ENCODE measurements at places on chromosomes 3 and 15. TPM values are rescaled to one million over a fixed set of nuclear protein-coding genes. Genes with fewer than 3 reads are reported as not detected.

Gene OXTR
- 310 TPM for total RNA-seq

DNA sequence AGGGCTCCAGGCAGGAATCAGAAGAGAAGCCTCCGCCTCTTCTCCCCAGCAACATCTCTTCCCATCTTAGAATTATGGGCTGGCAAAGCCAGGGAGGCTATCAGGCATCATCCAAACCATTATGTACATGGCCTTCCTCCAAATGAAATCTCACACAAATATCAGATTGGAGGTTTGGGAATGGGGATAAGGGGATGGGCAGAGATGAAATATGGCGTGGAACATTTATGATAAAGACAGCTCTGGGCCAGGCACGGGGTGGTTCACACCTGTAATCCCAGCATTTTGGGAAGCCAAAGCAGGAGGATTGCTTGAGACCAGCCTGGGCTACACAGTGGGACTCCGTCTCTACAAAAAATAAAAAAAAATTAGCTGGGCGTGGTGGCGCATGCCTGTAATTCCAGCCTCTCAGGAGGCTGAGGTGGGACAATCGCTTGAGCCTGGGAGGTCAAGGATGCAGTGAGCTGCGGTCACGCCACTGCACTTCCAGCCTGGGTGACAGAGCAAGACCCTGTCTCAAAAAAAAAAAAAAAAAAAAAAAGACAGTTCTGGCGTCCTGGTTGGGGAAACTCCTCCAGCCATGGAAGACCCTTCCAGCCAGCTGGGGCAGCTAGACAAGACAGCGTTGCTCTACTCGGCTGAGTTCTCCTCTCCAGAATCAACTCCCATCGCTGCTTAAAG is 36.6 kb downstream of the CPN2 start:
- no peak for DNase-seq

DNA sequence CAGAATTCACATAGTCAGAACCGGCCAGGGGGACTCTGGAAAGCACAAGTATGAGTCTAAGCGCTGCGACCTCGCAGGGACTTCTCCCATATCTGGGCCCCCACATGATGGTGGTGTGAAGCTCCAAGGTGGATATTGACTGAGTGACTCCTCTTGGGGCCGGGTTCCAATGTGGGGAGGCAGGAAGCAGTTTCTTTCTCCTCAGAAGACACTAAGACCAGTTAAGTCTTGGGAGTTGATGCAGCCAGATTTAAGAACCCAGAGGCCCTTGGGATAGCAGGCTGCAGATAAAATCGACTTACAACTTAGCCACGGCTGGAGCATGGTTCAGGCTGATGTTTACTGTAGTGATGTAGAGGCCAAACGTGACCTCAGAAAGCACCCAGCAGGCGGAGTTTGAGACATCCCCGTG is 55.4 kb upstream of the KLF13 start:
- peak; percentile 20 for DNase-seq

DNA sequence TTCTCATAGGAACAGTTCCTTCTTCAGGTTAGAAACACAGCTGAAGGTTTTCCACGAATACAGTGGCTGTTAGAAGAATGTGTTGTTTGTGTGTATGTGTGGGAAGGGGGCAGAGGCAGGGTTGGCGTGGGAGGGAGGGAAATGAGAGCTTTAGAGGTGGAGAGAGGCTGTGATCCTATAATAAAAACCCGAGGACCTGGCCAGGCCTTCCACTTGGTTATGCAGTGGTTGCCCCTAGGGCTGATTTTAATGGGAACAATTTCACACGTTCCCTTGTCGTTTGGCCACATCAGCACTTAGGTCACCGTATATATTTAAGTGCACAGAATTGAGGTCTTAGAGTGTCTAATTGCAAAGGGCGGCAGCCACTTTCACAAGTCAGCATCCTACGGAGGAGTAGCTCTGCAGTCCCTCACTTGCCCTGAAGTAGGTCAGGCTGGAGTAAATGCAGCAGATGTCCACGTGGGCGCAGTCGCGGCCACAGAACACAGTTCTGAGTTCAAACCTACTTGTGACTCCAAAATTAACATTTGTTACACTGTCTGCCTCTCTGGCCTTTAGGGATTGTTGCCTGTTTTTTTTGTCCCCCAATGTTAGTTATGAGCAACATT is 85.6 kb downstream of the PDCD6IP start:
- DNase-seq = peak; percentile 40

GRCh38 chr15:35768949-35769348 is 223.0 kb upstream of the DPH6 start:
- DNase-seq = no peak

GRCh38 chr15:100263721-100264455 is 77.9 kb downstream of the ADAMTS17 start:
- no peak for DNase-seq

DNA sequence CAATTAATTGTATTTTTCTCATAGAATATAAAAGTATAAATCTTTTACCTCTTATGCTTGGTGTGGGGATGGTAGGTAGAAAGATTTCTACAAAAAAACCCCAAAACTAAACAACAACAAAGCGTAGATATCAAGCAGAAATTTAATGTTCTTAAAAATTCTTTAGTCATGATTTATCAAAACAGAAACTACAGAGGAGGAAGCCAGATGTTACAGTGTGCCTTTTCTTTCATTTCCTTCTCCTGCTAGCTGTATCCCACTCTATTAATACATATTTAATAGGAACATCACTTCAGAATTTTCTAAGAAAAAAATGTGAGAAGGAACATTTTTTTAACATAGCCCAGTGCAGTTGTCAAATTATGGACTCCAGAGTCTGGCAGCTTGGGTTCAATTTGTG is 420.6 kb downstream of the TUSC7 start:
- no peak for DNase-seq

DNA sequence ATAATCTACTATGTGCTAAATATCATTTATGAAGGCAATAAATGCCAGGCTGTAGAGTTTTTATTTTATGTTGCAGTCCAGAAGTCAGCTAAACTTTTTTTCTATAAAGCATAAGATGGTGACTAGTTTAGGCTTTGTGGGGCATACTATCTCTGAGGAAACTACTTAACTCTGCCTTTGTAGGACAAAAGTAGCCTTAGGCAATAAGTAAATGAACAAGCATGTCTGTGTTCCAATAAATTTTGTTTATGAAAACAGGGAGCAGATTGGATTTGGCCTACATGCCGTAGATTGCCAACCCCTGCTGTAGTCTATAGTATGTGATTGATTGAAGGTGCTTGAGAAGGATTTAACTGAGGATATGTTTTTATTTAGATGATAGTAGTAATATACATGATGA is 502.5 kb upstream of the NAALADL2 start:
- peak; percentile 6 for DNase-seq

DNA sequence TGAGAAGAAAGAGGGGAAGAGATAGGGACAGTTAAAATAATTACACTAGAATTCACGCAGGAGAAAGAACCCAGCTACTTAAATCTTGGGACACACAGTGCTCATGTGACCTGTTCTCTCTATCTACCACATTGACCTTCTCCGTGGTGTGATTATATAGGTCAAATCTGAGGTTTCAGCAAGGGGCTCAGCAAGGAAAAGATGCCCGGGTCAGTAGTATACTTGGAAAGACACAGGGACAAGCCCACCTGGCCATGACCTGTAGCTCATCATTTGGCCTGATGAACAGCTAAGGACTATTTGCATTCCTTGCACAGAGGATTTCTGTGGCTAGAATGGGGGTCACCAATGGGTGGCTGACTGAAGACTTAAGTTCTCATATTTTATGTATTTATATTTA is 71.9 kb downstream of the SSR3 start:
- no peak for DNase-seq

Gene GOLGA8R
- total RNA-seq = 1.3 TPM

DNA sequence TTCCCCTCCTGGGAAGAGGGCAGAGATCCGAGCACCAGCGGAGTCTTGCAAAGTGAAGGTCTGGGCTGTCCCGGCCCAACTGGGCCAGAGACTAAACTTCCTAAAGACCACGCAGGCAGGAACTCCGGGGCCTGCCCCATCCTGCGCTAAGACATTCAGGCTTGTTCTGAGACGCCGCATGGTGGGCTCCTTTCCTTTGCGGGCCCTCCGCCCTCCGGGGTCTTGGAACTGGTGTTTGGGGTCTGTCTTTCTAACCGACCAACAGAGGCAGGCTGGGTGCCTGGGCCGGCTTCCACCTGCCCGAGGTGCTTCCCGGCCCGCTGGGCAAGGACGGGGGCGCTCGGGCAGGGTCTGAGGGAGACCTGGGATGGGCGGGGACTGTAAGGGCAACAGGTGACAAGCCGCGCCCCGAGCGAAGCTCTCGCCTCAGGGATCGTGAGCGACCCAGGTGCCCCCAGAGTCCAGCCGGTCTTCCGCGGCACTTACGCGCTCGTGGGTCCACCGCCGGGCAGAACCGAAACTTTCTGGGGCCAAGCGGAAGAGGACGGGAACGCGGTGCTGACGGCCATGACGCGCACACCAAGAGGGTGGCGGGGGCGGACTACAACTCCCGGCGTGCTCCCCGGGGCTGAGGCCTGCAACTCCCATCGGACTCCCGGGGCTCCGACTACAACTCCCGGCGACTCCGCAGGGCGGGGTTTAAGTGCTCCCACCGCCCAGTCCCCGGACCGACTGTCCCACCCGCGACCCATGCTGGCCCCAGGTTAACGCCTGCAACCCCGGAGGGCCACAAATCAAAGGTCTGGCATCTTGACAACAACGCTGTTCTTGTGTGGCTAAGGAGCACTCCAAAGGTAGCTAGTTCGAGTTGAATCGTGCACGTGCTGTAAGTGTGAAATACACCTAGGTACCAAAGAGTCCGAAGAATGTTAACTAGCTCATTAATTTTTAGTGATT is at the start of gene FYCO1:
FYCO1 (minus strand) TSS at position 589 of the 957 bp plus-strand sequence. CDS start 10,914 bp downstream, outside the sequence.
- peak; percentile 90 for DNase-seq

- DNase-seq = no peak
These were observed 24.4 kb upstream of the SSUH2 start for GRCh38 chr3:8669019-8669418.

DNA sequence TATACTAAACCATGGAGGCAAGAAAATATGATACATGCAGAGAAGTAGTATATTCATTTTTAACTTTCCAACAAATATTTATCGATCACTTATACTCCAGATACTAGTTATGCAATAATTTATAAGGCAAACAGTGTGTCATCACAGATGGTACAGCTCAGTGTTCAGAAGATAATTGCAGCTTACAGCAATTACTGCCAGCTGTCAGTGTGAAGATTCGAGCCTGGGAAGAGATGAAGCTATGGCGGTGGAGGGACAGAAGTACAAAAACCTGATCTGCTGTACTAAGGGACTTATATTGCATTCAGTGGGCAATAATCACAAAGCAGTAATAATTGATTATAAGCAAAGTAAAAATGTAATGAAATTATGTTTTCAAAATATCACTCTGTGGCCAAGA is 170.6 kb upstream of the EPHA3 start:
- DNase-seq = no peak

Gene TWF2
- total RNA-seq = 130 TPM

Gene PSMA4
- total RNA-seq = 291 TPM

GRCh38 chr3:35215525-35216500 is 423.5 kb upstream of the ARPP21 start:
- DNase-seq = no peak

Gene DLL4
- total RNA-seq = 5.5 TPM

DNA sequence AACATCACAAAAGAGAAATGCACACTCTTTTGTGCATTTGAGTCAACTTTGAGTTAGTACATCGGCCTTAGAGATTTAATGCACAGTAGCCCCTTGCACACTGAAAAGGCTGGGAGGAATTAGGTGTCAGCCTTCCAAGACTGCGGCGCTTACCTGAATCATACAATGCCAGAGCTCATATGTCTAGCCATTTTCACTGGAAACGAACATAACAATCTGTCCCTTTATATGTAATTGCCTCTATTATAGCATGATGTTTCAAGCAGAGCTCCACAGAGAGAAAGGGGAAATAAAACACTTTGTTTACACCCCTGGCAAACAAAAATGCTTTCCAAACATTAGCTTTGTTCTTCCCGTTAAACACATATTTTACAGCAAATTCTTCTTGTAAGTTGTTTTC is 315.7 kb upstream of the SLCO3A1 start:
- DNase-seq = peak; percentile 8

Gene GPR62
- under 0.01 TPM for total RNA-seq

DNA sequence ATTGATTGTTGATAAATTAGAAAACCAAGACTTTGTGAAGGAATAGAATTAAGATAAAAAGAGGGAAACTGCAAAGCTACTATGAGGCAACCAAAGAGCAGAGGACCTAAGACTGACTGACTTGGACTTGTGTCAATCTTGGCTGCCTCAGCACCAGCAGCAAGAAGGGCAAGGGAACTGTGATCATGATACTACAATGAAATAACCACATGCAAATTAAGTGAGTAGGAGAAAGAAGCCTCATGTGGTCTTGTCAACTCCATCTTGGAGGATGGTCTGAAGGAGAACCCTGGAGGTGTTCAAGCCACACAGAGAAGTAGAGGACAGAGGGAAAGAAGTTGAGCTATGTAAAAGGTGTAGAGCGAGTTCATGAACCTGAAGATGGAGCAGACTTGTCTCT is 47.3 kb upstream of the THRB start:
- no peak for DNase-seq

Gene ERC2
- total RNA-seq = 0.43 TPM

Gene SLC24A5
- total RNA-seq = not detected

Gene NTRK3
- not detected for total RNA-seq

Gene ISL2
- 0.64 TPM for total RNA-seq

- DNase-seq = no peak
These were observed 236.4 kb upstream of the MRPL3 start for GRCh38 chr3:131739211-131739610.

Gene NIT2
- total RNA-seq = 25.0 TPM

GRCh38 chr3:50620820-50621219 is 3.9 kb downstream of the MAPKAPK3 start:
- no peak for DNase-seq

DNA sequence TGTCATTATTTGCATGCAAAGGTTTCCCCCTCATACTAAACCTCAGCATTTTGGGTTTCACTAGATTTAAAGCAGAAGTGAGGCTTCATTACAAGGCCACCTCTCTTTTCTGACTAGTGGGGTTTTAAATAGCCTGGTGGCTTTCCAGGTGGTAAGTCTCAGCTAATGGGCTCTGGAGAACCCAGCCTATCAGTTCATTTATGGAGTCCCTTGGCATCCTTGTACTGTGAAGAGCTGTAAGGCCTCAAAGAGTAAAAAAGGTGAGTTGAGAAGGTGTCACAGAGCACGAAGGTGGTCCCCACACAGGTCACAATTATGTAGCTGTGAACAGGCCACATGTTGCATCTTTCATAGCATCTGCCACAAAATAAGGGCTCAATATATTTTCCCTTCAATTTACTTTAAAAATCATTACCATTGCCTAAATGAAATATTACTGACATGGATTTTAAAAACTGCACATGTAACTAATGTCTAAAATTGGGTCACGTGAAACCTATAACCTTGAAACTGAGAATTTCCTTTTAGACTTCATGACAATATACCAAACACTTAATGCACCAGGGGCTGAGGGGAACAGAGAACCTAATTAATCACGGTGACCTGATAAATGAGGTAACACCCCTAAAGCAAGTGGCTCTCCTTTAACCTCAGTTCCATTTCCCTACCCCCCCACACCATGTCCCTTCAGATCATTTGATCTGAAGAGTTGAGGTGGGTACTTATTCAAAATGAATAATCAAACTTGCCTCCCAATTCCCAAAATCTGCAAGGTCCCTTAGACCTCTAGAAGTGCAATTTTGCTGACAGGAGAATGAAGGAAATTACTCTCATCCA is 1.3 kb downstream of the NGLY1 start:
- DNase-seq = no peak

Gene HTR3E
- total RNA-seq = not detected

Gene LYZL4
- total RNA-seq = not detected

- DNase-seq = no peak
These were observed 111.6 kb upstream of the SLC6A6 start for GRCh38 chr3:14290631-14291385.

GRCh38 chr3:16265455-16265786 is 409 bp downstream of the OXNAD1 start:
- DNase-seq = no peak

All from fibroblast of villous mesenchyme (primary cell).